Mucosa of gallbladder (tissue), 1 donor: ENCODE measurements at places on chromosomes 7 and 10.
A peak's percentile ranks its signal among the peaks of the same experiment; 100 is the strongest.

- DNase-seq, result no peak
Observed at GRCh38 chr10:66329147-66329546, 596.7 kb upstream of the LRRTM3 start.

GRCh38 chr10:17022466-17022825 lies 107.2 kb downstream of the CUBN start:
- DNase-seq, result no peak

DNA sequence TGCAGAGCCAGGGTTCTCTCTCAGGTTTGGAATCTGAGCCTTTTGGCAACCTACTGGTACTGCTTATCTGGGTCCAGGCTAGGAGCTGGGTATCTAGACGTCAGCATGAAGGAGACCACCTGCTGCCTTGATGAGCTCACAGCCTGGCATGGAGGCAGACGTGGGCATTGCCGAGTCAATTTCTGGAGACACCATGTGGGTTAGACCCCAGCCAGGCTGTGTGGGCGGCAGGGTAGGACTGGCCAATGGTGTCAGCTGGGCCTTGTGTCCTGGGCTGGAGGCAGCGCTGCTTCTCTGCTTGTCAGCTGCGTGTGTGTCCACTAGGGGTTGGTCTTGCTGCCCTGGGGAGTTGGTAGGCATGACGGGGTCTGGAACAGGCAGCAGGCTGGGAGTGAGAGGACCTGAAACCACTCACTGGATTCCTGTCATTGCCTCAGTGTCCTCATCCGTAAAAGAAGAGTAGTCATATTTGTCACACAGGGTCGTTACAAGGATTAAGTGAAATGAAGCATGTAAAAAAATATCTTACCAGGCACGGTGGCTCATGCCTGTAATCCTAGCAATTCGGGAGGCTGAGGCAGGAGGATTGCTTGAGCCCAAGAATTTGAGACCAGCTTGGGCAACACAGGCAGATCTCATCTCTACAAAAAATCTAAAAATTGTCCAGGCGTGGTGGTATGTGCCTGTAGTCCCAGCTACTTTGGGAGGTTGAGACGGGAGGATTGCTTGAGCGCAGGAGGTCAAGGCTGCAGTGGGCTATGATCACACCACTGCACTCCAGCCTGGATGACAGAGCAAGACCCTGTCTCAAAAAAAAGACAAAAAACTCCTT lies 31.7 kb upstream of the ANKRD2 start:
- no peak for DNase-seq

GRCh38 chr7:151566897-151567320 lies 47.2 kb upstream of the RHEB start:
- DNase-seq, result no peak

DNA sequence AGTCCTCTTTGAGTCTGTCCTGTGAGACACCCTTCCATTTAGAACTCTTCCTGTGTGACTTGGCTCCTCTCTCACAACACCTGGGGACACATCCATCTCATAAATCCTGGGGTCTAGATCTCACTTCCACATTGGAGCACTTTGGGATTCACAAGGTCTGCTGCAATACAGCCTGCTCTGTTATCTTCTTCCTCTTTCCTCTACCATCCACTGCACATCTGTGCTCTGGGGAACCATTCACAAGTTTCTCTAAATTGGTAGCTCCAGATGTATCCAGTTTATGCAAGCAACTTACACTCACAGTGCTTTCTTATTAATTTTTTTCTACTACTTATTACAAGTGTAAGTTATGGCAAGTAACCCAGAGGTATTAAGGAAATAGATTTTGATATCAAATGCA lies 5.5 kb upstream of the FIGNL1 start:
- DNase-seq, result no peak

DNA sequence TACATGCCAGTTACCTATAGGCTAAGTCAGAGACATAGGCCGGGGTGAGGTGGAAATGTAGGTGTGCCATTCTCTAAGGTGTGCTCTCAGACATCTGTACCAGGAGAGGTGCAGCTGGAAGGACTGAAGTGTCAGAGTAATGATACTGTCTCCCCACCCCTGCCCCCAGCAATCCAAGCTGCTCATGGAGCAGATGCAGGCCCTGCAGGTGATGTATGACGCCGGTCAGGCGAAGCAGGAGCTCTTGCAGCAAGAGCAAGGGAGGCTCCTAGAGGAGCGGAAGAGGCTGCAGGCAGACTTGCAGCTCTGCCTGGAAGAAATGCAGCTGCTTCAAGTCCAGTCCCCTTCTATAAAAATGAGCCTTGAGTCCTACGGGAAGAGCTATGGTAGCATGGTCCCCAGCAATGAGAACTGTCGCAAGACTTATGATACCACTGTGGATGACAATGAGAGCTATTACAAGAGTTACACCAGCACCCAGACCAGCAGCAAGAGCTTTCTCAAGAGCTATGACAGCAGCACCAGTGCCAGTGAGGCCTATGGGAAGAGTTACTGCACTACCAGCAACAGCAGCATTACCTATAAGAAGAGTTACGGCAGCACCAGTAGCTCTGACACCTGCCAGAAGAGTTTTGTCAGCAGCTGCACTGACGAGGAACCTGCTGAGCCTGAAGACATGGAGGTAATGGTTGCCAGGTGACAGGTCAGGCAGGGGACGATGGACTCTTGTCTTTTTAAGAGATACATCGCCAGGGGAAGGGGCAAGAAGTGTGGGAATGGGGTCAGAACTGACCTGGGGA lies 18.4 kb upstream of the FLNC start:
- DNase-seq, result no peak

- DNase-seq, result no peak
Observed at GRCh38 chr10:30420266-30420665, 13.7 kb upstream of the MAP3K8 start.

DNA sequence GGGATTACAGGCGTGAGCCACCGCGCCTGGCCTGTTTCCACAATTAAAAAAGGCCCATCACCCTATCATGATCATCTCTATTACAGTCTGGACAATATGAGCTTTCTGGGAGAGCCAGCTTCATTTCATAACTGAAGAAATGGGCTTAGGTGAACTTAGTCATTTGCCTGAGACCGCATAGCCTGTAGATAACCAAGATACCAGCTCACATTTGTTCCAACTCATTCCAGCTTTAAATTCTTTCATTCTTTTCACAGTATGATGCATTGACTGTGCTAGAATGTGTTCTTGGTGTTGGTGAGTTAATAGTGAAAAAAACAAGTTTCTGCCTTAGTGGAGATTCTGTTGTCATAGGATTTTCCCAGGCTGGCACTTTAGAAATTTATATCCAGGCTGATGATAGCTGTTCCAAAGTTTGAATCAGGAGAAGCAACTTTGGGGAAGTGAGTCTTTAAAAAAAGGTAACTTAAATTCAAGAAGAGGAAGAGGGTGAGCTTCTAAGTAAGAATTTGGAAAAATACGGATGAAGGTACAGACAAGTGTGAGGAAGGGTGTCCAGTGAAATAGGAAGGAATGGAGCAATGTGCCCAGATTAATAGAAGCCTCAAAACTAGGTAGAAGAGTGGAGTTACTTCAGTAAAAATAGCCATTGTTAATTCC lies 2.1 kb upstream of the H2AZ2 start:
- no peak for DNase-seq

GRCh38 chr10:71316786-71317160 lies 2.3 kb upstream of the SLC29A3 start:
- DNase-seq, result no peak

DNA sequence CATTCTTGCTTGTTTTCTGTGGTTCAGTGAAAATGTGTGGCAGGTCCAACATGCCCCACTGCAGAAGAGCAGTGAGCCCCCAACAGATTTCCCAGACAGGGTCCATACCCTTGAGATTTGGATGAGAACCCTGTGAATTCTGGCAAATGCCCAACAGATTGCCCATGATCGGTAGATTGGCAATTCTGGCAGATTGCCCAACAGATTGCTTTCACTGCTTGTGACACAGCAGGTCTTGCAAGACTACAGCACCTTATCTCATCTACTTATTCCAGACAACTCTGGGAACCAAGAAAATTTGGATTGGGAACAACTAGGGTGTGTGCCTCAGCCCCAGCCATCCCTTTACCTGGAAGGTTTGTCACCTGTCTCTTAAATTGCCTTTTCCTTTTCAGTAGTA lies 143.7 kb upstream of the COL1A2 start:
- no peak for DNase-seq

GRCh38 chr7:129351320-129351719 lies 82.9 kb upstream of the STRIP2 start:
- DNase-seq, result no peak

DNA sequence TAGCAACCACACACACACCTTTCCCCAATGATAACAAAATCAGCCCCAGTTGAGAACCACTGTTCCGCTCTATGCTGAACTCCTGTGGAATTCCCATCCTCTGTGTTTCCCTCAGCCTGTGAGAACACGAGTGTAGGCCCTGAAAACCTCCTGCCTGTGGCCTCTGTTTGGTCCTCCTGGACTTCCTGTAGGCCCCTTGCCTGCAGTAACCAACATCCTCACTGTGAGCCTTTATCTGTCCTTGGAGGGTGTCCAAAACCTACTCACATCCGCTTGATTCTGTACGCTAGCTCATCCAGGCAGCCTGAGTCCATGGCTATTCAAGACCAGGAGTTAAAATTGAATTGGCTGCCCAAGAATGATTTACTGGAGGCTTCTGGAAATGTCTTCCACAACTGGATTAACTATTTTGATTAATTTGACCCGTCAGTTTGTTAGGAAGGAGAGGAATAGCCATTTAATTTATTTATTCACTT lies 149.8 kb downstream of the AKR1D1 start:
- peak; percentile 23 for DNase-seq

DNA sequence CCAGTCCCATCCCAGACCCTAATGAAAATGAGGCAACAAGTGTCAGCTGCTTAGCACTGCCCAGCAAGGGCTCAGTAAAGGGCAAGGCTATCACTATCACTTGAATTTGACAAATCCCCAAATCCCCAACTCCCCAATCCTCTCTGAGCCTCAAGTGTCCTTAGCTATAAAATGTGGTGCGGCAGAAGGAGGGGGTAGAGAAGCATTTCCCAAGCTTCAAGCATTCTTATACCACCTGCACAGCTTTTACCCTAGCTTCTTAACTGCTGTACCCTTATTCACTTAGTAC lies 41.6 kb downstream of the XPNPEP1 start:
- no peak for DNase-seq

- no peak for DNase-seq
Observed at GRCh38 chr10:130368761-130369560, 232.8 kb downstream of the GLRX3 start.

DNA sequence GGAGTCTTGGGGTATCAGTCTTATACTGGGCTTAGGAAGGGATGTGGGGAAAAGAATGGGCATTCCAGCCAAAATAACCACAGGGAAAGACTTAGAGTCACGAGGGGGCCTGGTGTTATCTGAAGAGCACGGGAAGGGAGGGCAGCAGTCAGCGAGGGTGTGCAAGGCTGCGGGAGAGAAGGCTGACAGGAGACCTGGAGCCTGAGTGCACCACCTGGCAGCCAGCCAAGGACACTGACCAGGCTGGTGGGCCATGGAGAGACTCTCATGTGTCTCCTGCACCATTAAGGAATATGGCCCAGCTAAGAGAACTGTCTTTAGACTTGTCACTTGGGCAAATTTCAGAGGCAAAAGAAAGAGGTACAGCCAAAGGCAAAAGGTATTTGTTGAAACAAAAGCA lies 69.6 kb downstream of the PKD1L1 start:
- no peak for DNase-seq

GRCh38 chr7:116780521-116780920 lies 81.9 kb upstream of the CAPZA2 start:
- DNase-seq, result no peak

- no peak for DNase-seq
Observed at GRCh38 chr10:15353471-15354017, 17.5 kb downstream of the FAM171A1 start.

- DNase-seq, result peak; percentile 67
Observed at GRCh38 chr7:1919539-1920265, 249.6 kb downstream of the ELFN1 start.

GRCh38 chr10:11230498-11231167 lies 213.0 kb downstream of the CELF2 start:
- no peak for DNase-seq

DNA sequence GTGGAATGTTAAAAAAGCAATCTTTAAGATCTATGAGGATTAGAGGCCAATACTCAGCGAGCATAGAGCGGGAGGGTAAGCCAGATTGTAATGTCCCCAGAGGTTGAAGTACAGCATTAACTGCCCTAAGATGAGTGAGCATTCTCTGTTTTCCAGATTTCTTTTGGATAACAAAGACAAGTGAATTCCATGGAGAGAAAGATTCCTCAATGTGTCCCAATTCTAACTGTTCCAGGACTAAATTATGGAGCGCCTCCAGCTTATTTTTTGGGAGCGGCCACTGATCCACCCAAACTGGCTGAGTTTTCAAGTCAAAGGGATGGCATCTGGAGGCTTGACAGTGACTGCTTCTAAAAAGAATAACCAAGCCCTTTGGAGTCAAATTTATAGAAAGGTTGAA lies 39.3 kb upstream of the AKR1C2 start:
- DNase-seq, result no peak
